ENCODE measurements at places on chromosomes 6 and 20. TPM values are rescaled to one million over a fixed set of nuclear protein-coding genes. Genes with fewer than 3 reads are reported as not detected.

Gene TAF8
- total RNA-seq: 26.7 TPM

Gene PAK5
- total RNA-seq: 0.11 TPM

Gene CST5
- total RNA-seq: not detected

Gene LAMA4
- total RNA-seq: 155 TPM

Gene TMEM244
- not detected for total RNA-seq

Gene KHDC3L
- total RNA-seq: 0.86 TPM

Gene OR2J3
- total RNA-seq: not detected

Gene ATP9A
- 15.2 TPM for total RNA-seq

GRCh38 chr6:162671580-162672165, 55.9 kb downstream of the PRKN start:
- no peaks in the 10 kb centered on the region for H3K27me3 ChIP-seq
- H3K36me3 ChIP-seq: no peaks in the 10 kb centered on the region
- H3K4me3 ChIP-seq: no peak overlapping the region
- no peak for DNase-seq
- H3K4me1 ChIP-seq: peaks cover 6% of the 10 kb centered on the region
- no peak overlapping the region for H3K27ac ChIP-seq

DNA sequence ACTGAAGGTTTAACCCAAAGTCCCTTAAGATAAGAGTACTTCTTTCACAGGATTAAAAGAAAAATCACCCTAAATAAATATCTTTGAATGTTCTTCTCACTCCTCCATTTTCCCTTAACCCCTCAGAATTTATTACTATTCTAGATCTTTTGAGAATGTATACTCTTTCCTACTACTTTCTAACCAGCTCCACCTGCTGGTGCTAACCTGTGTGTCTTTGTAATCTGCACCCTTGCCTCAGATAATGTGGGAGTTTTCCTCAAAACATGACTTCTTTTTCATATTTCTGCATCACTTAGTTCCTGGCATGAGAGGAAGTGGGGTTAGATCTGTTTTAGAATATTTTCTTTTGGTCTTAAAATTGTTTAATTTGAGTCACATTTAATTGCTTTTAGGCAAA, 394.2 kb downstream of the BMP2 start:
- no peak overlapping the region for H3K27ac ChIP-seq
- H3K36me3 ChIP-seq: no peaks in the 10 kb centered on the region
- no peak overlapping the region for H3K4me3 ChIP-seq

- H3K27me3 ChIP-seq: no peaks in the 10 kb centered on the region
- H3K4me1 ChIP-seq: no peaks in the 10 kb centered on the region
- no peaks in the 10 kb centered on the region for H3K36me3 ChIP-seq
- no peak for DNase-seq
- H3K27ac ChIP-seq: no peak overlapping the region
These were observed 36.7 kb upstream of the CCN6 start for GRCh38 chr6:112017169-112017568.

- H3K27me3 ChIP-seq: no peaks in the 10 kb centered on the region
- H3K27ac ChIP-seq: no peak overlapping the region
- no peak overlapping the region for H3K4me3 ChIP-seq
- no peaks in the 10 kb centered on the region for H3K36me3 ChIP-seq
- DNase-seq: no peak
These were observed 108.0 kb upstream of the LRFN2 start for GRCh38 chr6:40695114-40695513.

GRCh38 chr6:37602346-37602745, 95.3 kb downstream of the MDGA1 start:
- no peak overlapping the region for H3K4me3 ChIP-seq
- H3K36me3 ChIP-seq: no peaks in the 10 kb centered on the region
- peak; percentile 43 for DNase-seq
- H3K4me1 ChIP-seq: no peaks in the 10 kb centered on the region

GRCh38 chr6:143079325-143079640, 18.6 kb downstream of the AIG1 start:
- no peak overlapping the region for H3K4me3 ChIP-seq
- no peaks in the 10 kb centered on the region for H3K36me3 ChIP-seq

DNA sequence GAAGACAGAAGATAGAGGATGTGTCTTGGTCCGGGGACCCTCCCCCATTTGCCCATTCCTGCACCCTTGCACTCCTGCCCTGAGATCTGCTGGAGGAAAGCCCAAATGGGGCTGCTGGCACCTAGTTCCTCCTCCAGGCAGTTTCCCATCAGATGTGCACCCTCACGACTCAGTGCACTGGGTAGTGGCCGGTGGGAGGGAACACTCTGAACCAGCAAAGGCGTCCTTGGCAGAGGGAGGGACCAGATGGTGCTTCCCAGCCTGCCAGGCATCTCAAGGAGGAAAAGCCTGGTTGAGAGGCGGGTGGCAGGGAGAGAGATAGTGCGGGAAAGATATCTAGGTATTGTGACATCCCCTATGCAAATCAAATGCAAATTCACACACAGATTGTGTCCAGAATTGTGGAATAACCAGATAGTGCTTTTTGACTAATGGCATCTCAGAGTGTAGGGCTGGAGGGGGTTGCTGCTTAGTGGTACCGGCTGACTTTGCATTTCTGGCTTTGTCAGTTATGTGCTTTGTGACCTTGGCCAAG, 19.5 kb downstream of the TMEM151B start:
- peaks cover 47% of the 10 kb centered on the region for H3K27me3 ChIP-seq
- H3K4me3 ChIP-seq: no peak overlapping the region
- H3K27ac ChIP-seq: no peak overlapping the region
- H3K4me1 ChIP-seq: no peaks in the 10 kb centered on the region

DNA sequence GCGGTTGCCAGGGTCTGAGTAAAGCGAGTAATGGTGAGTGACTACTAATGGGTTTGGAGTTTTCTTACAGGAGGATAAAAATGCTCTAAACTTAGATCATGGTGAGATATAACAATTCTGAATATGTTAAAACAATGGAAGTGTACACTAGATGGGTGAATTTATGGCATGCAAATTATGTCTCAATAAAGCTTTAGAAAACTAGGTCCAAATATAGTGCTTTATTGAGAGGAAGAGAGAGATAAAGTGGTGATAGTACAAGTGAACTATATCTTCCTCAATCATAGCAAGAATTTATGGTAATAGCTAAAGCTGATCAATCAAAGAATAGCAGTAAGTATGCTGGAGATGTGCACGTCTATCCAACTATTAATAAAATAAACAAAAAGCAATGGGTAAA, 23.9 kb downstream of the SRPK1 start:
- H3K36me3 ChIP-seq: no peaks in the 10 kb centered on the region
- H3K27ac ChIP-seq: no peak overlapping the region
- H3K27me3 ChIP-seq: no peaks in the 10 kb centered on the region
- H3K4me1 ChIP-seq: no peaks in the 10 kb centered on the region
- DNase-seq: no peak
- H3K4me3 ChIP-seq: no peak overlapping the region

DNA sequence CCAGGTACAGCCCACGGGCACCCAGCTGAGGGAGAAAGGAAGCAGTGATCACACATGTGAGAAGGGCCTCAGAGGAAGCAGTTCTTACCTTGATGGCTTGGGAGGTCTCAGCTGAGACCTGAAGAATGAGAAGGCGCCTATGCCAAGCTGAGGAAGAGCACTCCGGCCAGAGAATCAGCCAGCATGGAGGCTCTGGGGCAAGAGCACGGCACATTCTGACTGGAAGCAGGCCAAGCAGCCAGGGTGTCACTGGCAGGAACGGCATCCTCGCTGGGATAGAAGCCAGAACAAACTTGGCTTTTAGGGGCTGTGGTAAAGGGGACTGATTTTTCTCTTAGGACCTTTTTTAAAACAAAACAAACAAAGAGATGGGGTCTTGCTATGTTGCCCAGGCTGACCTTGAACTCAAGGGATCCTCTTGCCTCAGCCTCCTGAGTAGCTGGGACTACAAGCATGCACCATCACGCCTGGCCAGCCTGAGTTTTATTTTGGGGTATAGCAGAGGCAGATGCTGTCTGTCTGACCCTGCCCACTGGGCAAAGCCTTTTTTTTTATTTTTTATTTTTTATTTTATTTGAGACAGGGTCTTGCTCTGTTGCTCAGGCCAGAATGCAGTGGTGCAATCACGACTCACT, 17.6 kb downstream of the GHRH start:
- H3K36me3 ChIP-seq: peaks cover 30% of the 10 kb centered on the region
- H3K4me1 ChIP-seq: no peaks in the 10 kb centered on the region
- no peak overlapping the region for H3K4me3 ChIP-seq
- H3K27me3 ChIP-seq: no peaks in the 10 kb centered on the region
- no peak for DNase-seq

DNA sequence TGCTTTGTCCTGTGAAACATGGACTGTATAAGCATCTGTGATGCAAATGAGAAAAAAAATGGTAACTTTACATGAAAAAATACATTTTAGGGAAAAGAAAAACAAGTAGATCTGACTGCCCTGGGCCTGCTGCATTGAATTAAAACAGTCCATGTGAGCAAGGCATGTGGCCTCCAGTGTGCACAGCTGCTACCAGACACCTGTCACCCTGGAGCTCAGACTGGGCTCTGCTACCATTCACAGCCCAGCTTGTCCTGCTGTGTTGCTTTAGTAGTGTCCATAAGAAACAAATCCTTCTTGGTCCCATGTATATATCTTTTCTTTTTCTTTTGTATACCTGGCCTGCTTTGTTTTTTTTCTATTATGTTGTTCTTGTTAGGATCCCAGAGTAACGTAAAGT, 315.9 kb downstream of the NKAIN2 start:
- H3K4me1 ChIP-seq: no peaks in the 10 kb centered on the region
- H3K27ac ChIP-seq: no peak overlapping the region
- H3K36me3 ChIP-seq: no peaks in the 10 kb centered on the region
- peaks cover 47% of the 10 kb centered on the region for H3K27me3 ChIP-seq
- H3K4me3 ChIP-seq: no peak overlapping the region

DNA sequence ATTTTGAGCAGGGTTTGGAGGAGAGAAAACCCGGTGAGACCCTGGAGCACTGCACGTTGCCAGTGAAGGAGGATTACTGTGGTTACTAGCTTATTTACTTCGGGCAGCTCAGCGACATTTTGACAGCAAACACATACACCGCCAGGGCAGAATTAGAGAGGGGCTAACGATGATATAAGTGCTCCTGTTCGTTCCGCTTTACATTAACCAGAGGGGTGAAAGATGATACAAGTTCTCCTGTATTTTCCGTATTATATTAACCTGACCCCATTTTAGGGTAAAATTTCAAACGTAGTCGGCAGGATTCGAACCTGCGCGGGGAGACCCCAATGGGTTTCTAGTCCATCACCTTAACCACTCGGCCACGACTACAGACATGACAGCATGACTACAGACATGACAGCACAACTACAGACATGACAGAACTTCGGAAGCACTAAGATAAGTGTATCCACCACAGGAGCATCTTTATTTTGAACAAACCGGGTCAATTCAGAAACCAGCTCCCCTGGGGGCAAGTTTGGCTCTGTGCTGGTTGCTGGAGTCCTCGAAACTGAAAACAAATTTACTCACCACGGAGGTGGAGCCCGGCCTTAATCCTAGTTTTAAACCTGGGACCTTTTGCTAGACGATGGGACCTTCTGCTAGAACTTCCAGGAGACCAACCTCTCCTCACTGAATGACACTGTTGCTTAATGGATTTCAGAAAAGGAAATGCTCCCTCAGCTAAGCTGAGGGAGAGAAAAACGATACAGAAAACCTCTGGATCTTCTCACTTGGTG, 80.4 kb upstream of the ZNF184 start:
- H3K36me3 ChIP-seq: no peaks in the 10 kb centered on the region
- no peak overlapping the region for H3K27ac ChIP-seq
- H3K4me3 ChIP-seq: peak overlapping the region; percentile 10

DNA sequence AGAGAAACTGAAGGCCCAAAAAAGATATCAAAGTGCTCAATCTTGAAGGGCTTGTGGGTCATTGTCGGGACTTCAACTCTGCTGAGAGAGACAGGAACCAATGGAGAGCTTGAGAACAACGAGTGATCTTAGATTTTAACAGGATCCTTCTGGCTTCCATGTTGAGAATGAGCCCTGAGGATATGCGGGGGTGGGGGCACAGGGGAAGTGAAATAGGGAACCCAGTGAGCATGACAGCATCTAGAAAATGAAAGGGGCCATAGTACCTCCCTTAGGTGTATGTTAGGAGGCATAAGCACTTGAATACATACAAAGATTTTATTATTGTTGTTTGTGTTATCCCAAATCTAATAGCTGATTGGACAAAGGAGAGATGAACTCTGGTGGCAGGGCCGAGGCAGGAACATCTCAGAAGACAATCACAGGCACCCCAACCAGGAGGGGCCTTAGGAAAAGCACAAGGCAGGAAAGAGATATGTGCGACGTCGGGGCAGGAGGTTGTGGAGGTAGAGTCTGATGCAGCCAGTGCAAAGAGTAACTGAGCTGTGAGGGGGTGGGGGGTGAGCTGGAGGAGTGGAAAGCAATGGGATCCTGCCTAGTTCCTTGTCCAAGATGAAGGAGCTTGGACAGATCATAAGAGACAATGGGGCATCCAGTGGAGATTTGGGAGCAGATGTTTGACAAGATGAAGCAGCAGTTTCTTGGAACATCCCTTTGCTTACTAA, 10.4 kb downstream of the TGM6 start:
- H3K4me1 ChIP-seq: no peaks in the 10 kb centered on the region
- H3K36me3 ChIP-seq: no peaks in the 10 kb centered on the region
- H3K27me3 ChIP-seq: peaks cover 5% of the 10 kb centered on the region
- no peak overlapping the region for H3K4me3 ChIP-seq
- no peak for DNase-seq

- H3K27ac ChIP-seq: no peak overlapping the region
- DNase-seq: no peak
- H3K36me3 ChIP-seq: no peaks in the 10 kb centered on the region
- H3K4me3 ChIP-seq: no peak overlapping the region
- H3K4me1 ChIP-seq: no peaks in the 10 kb centered on the region
These were observed 24.5 kb downstream of the SIRPB1 start for GRCh38 chr20:1595333-1595732.

DNA sequence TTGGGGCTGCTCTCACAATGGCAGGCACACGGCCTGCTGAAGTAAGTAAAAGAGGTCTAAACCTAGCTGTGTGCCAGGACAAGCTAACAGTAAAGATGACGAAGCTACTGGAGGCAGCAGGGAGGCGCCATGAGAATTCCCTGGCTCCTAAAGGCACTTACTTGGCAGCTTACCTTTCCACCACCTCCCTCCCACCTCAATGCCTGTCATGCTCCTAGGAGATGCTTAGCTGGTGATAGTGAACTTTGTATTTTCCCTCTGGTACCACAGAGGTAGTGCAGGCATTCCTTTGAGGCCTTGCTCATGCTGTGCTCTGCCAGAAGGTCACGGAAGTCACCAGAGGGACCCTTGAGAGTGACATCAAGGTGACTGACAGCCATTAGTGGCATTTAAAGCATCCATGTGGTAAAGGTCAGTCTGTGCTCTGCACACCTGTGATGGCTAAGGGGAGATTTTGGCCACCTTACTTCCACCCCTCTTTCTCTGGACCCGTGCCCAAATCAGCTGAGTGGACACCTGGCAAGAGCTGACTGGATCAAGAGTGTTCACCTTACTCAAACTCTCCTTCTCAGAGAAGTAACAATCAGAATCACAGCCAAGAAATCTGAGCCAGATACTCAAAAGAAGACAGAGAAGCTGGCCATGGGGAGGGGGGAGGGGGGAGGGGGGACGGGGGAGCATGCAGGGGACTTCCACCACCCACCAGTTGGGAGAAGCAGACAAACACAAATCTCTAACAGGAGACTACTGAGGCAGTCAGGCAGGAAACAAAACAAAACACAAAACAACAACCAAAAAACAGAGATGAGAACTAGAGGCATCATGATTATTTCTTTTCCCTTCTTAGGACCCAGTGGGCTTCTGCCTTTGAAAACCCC, 2.9 kb downstream of the FKBP1A start:
- no peak for DNase-seq
- no peaks in the 10 kb centered on the region for H3K36me3 ChIP-seq
- peaks cover 14% of the 10 kb centered on the region for H3K4me1 ChIP-seq
- no peak overlapping the region for H3K4me3 ChIP-seq
- peaks cover 13% of the 10 kb centered on the region for H3K27me3 ChIP-seq

Data from cardiac muscle cell (in vitro differentiated cells and primary cell).